NCI-H1048 (cell line): ENCODE measurements at places on chromosomes 16 and 17.
A peak's percentile ranks its signal among the peaks of the same experiment; 100 is the strongest.

DNA sequence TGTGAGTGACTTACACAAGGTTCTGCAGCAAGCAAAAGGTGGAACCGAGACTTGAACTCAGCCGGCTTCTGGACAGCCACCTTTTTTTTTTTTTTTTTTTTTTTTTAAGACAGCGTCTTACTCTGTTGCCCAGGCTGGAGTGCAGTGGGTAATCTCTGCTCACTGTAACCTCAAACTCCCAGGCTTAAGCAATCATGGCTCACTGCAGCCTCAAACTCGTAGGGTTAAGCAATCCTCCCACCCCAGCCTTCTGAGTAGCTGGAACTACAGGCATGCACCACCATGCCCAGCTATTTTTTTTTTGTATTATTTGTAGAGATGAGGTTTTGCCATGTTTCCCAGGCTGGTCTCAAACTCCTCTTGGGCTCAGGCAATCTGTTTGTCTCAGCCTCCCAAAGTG is 55.2 kb upstream of the GOT2 start:
- no peak for DNase-seq

GRCh38 chr17:82236142-82236971 is 7.5 kb downstream of the SLC16A3 start:
- no peak for DNase-seq

DNA sequence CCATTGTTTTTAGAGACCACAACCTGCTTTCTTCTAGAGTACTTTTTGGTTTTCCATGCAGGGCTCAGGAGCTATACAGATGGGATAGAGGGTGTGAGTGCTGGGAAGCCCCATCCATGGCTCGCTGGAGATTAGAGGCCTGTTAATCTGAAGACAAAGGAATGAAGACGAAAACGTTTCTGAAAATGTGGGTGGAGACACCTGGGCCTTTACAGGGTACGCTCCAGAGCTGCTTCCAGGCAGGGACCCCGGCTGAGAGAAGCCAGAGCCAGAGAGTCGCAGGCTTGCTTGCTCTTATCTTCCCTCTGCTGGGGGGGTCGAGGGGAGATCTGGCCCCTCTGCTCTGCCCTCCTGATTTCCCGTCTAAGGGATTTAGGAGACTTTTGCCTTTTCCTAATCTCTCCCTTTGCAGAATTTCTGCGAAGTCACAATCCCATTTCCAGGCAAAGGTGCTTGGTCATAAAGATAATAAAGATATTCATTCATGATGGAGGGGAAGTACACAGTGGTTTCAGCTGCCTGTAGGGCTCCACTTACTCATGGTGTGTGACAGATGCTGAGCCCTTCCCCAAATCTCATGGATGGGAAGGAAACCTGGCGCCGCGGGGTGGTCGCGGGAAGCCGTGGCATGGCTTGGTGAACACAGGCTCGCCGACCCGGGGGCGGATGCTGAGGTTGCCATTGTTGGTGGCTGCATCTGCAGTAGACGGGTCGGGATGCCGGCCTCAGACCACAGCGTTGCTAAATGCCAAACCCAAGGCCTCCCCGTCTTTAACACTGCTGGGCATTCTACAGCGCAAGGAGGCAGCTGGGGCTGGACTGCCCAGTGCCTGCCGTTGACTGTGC is 4.8 kb upstream of the SOCS3 start:
- no peak for DNase-seq

GRCh38 chr17:35082073-35082657 is 18.7 kb upstream of the RFFL start:
- DNase-seq = peak; percentile 27

GRCh38 chr17:65444049-65444448 is 117.4 kb downstream of the AXIN2 start:
- no peak for DNase-seq
